ENCODE measurements at places on chromosomes 1 and 21.

GRCh38 chr1:84365225-84366221 lies 32.8 kb upstream of the DNASE2B start:
- DNase-seq: no peak

DNA sequence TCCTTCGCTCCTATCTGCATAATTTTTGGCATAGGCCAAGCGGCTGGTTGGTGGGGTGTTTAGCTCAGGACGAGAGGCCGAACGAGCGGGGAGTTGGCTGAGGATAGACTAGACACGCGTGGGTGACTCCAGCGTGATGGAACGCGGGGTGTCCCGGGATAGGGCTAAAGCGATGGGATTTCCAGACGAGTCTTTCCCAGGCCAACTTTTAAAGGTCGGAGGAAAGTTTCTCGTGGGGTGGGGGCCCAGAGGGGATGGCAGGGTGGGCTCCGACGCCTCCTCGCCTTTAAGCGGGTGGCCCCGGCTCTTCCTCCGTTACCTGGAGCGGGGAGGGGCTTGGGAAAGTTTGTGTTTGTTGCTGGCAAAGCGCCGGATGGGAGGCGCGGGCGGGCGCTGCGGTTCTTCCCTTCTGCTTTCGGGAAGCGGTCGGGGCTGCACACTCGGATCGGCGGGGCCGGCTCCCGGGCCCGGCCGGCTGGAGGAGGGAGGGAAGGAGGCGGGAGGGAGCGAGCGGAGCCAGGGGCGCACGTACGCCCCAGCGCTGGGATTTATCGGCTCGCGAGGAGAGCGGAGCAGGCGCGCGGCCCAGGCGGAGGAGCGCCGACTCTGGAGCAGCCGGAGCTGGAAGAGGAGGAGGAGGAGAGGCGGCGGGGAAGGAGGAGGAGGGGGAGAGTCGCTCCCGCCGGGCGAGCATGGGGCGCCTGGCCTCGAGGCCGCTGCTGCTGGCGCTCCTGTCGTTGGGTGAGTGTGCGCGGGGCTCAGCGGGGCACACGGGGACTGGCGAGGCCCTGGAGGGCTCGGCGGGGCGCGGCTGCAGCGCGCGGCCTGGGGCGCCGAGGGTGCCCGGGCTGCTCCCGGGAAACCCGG lies at the start of gene PTGFRN:
Gene PTGFRN (plus strand): TSS at position 405 of the 867 bp plus-strand sequence. CDS start 288 bp downstream, at position 693.
- peak; percentile 79 for DNase-seq

DNA sequence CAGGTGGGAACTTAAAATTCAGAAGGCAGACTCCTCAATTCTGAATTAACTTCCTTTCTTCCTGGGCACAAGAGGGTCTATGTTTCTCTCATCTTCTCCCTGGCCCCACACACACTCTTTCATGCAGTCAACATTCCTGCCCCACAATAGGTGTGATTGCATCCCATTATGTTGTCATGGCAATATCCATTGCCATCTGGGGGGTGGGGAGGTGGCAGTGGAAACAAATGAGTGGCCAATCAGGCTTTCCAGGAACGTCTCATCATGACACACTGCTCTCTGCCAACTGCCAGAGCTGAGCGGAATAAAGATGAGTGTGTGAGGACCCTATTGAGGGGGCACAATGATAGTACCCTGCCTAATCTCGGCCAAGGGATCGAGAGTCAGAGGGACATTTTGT lies 80.4 kb downstream of the KCND3 start:
- no peak for DNase-seq

DNA sequence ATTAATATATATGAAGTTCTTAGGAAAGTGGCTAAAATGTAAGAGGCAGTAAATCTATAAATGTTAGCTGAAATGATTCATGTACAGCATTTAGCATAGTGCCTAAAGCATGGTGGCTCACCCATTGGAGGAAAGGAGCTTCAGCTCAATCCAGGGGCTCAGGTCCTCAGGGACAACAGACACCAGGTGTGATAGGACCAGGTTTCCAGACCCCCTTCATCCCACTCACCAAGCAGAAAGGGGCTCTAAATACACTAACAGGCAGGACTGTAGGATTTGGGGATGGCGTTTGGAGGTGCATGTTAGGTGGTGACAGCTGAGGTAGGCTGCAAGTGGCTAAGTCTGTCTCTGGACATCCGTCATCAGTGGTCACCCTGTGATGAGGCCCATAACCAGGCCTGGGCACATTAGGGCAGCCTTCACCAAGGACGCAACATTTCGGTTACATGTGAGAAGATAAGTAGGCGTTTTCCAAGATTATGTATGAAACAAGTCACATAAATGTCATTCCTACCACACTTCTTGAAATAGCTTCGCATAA lies 233.1 kb downstream of the C1orf94 start:
- DNase-seq: no peak

DNA sequence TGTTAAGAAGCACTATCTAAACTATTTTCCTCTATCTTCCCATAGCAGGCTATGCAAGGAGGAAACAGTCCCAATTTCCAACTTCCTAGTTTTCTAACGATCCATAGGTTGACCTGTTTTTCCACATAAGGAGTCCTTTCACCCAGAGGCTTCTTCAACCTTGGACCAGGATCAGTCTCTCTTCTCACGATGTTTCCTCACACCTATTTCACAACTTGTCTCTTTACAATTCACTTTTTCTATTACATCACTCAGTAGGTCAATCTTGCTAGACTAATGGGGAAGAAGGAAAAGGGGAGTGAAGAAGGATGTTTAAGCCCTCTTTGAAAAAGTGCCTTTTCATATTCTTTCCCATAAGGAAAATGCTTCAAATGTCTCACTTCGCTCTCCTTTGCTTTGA lies 15.9 kb downstream of the PALMD start:
- DNase-seq: no peak

DNA sequence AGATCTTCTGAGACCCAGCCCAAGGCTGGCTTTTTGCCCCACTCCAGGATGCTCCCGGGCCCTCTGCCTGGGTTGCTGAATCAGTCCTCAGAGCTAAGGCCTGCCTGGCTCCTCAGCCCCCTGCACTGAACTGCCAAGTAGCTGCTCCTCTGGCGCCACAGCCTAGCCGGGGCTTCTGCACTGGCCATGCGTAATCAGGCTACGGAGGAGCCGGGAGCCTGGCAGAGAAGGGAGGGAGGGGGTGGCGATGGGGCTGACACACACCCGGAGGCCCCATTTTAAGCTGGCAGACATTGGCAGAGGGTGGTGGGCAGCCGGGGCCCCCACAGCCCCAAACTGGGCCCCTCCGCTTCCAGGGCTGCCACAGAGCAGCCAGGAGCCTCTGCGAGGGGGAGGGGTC lies 38.7 kb downstream of the ALPL start:
- no peak for DNase-seq

- DNase-seq: no peak
Observed at GRCh38 chr1:207745839-207746767, 5.8 kb upstream of the CD46 start.

DNA sequence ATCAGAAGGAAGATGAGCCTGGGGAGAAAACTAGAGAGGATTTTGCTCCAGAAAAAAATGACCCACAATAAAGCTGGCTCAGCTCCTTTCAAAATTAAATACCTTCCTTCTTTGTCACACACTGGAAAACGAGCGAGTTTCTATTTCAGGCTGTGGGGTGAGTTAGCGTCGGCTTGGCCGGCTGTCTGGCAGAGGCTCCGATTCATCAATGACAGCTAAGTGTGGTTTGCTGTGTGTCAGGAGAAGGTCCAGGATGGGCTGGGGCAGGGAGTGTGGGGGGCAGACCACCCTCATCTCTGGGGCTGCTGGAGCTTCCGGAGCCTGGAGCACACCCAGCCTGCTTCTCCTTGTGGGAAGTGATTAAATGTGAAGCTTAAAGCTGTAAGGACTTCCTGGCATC lies 120.2 kb downstream of the ETS2 start:
- no peak for DNase-seq

DNA sequence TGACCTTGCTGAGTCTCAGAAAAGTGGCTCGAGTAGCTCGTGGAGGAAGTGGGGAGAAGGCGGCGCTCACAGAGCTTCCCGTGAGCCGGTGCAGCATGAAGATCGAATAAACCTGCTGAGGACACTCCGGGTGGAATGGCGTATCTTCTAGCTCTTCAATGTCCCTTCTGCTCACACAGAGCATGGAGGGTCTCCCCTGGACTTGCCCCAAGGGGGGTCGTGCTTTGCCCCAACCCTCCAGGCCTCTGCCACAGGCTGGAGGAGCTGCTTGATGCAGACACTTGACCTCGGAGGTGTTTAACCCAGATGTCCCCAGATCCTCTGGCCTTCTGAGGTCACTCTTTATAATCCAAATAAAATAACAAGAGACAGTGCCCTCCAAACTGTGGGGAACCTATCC lies 2.2 kb upstream of the KRTAP10-12 start:
- DNase-seq: no peak

DNA sequence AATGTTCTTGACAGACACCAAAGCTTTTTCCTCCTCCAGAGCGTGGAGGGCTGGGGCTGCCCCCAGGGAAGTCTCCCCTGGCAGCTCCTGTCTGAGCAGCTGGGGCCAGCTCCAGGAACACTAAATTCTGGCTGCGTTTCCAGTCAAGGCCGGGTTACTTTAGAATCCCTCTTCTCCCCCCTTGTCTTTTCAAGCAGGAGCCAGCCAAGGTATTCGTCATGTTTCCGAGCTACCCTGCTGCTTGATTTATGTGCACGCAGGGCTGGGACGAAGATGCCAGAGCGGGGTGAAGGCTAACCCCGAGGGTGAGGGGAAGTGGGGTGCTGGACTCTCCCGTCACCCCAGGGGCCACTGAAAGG lies 68.1 kb upstream of the ANGPTL1 start:
- peak; percentile 35 for DNase-seq

DNA sequence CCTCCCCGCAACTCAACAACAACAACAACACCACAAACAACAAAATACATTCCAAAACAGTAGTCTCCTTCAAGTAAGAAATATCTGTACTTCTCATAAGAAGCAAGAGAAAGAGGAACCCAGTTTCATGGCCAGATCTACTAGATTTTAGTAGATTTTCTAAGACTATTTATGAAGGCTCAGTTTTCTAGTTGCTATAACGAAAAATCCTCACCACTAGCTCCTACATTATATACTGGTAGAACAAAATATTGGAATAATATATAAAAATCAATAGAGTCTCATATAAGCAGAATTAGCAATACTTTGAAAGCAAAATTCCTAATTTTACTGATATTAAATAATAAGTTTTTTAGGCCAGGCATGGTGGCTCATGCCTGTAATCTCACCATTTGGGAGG lies 86.9 kb downstream of the LYST start:
- no peak for DNase-seq

GRCh38 chr1:7942214-7942921 lies 1.7 kb upstream of the TNFRSF9 start:
- peak; percentile 66 for DNase-seq

GRCh38 chr1:29515170-29515955 lies 279.0 kb downstream of the PTPRU start:
- no peak for DNase-seq

DNA sequence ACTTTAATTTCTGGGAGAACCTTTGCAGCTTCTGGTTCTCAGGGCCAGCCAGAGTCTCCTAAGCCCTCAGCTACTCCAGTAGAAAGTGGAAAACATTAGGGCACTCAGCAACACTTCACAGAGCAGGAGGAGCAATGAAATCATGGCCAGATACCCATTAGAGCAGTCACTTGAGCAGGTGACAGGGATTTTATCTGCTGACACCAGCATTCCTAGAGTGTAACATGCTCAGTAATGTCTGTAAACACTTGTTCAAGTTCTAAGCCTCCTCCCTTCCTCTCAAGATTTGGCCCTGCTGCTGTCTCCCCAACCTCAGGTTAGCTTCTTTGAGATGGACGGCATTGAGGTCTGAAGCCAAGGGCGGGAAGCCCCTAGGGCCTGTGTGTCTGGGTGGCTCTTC lies 218.0 kb downstream of the GRIK3 start:
- no peak for DNase-seq

- DNase-seq: peak; percentile 27
Observed at GRCh38 chr1:173478094-173478674, 1.0 kb downstream of the PRDX6 start.

- no peak for DNase-seq
Observed at GRCh38 chr1:184340984-184341383, 45.8 kb upstream of the C1orf21 start.

DNA sequence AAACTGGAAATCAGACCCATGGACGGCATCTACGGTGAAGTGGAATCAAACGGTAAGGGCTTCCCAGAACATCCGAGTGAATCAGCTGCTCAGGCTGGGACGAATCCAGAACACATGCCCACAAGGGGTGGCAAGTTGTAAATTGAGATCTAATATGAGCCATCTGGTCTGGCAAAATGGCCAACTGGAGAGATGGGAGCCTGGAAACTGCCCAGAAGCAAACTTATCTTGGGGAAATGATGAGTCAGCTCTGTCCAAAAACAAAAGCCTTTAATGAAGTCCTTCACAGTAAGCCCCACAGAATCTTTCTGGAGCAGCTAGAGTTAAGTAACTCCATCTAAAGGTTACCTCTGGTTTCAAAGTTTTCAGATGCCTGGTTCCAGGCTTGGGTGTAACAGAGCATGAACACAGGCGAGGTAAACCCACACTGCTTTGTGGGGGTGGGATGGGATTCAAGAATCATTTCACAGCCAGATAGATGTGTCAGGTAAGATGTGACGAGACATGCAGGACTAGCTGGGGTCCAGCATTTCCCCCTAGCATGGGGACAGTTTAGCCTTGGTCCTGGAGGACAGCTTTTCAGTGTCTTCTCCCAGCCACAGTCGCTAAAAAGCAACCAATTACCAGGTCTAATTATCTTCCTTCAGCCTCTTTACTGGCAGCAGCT lies 10.5 kb upstream of the SRP9 start:
- no peak for DNase-seq

DNA sequence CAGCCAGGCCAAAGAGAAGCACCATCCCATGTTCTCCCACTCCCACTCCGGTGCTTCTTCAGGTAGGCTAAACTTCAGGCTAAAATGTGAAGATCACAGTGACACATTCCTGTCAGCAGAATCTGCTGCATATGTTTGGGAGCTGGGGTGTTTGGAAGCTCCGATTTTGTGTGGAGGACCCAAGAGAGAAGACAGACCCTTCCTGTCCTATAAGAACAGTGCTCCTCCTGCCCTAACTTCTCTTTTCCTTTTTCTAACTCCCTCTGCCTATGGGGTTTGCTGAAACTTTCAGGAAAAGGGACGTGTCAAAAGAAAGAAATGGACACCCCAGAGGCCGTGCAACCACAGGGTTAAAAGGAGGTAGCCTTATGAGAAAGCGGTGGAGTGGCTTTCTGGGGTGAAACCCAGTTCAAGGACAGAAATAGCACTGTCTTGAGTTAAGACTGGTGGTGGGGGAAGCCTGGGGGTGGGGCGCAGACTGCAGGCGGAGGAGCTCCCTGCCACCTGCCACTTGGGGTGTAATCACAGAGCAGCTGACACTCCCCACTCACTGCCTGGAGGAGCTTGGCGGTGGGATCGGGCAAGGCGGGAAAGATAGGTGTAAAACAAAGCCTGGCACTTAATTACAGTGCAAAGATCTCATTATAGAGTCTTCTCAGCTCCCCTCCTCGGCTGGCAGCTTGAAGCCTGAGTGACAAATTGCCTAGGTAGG lies 645 bp upstream of the TLR5 start:
- DNase-seq: no peak

- DNase-seq: peak; percentile 44
Observed at GRCh38 chr21:32940079-32941014, 85.4 kb upstream of the OLIG2 start.

GRCh38 chr1:206923009-206923960 lies 1.5 kb upstream of the FCMR start:
- no peak for DNase-seq
